ENCODE measurements at places on chromosomes 11 and 22.

DNA sequence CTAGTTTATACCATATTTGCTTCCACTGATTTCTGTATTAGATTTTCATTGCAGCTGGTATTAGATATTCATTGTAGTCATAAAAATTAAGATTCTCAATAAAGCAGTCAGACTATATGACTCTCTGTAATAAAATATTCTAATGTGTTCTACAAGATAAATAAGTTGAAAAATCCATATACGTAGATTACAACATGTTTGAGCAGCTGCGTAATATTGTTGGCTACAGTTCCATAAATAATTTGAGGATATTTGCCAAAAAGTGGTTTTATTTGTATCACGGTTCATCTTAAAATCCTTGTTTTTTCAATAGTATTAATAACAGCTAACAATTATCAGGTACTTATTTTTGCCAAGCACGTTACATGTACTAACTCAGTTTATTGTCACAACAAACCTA lies 668.6 kb upstream of the CCDC90B start:
- DNase-seq: no peak

DNA sequence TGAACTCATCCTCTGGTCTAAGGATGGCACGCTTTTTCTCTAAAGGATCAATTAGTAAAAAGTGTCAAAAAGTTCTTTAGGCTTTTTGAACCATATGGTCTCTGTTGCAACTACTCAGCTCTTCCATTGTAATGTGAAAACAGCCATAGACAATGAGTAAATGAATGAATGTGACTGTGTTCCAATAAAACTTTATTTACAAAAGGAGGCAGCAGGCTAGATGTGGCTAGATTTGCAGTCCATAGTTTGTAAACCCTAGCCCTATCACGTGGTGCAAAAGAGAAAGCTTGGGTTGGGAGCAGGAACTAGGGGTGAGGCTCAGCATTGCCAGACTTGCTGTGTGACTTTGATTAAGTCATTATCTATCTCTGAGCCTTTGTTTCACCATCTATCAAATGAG lies 5.4 kb upstream of the NPAS4 start:
- DNase-seq: no peak

GRCh38 chr11:11806586-11806985 lies 35.2 kb upstream of the USP47 start:
- no peak for DNase-seq

- DNase-seq: no peak
Observed at GRCh38 chr11:73152861-73153483, 10.9 kb upstream of the FCHSD2 start.

DNA sequence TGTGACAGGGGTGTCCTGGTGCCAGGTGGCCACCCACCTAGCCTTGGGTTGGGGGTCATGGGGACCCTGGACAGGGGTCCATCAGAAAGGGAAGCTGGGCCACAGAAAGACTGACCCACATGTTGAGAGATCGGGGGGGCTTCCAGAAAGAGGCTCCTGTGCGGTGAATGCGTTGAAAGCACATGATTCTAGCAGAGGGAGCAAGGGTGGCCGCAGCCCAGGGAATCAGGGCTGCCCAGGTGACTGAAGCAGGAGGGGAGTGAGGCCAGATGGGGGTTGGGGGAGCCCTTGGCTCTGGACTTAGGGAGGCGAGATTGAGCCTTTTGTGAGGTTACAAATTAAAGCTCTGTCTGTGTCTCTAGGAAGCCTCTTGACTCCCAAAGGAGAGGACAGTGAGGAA lies 80.7 kb downstream of the MORC2 start:
- no peak for DNase-seq

DNA sequence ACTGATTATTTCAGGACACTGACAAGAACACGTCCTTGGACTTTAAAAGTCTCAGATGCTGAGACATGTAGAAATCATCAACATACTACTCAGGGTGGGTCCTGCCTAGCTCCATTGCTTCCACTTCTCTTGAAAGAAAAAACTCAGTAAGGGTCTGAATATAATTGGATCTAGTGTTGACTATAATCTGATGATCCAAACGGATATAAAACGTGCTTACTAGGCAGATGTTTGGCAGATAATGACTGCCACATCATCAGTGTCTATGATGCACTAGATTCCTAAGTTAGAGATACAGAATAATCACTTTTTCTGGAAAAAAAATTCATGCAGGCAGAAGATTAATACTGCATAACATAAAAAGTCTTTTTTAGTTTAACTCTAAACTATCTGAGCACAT lies 21.6 kb downstream of the GUCY1A2 start:
- no peak for DNase-seq

DNA sequence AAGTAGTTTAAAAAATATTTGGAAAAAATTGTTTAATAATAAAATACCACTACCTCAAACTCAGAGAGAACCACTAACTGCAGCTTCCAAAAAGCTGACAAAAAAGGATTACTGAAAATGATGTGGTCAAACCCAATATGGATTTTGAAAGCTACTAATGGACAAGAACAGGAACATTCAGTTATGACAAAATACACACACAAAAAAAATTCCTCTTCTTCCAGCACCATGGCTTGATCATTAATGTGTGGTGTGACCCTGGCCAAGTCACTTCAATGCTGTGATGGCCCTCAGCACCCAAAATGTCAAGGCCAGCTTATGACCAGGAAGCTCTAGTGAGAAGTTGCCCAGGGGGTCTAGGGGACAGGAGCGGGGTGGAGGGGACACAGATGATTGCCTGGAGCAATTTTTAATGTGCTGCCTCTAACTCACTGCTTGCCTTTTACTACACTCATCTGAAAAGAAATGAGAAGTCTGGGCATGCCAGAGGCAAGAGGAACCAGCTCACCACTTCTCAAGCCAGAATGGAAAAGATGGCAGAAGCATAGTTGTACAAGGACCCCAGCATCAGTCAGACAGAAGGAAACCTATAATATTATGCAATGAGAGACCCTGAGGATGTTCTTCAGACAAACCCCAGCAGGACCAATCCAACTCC lies 2.2 kb downstream of the SMCO4 start:
- DNase-seq: no peak

- no peak for DNase-seq
Observed at GRCh38 chr11:35139722-35140282, 831 bp downstream of the CD44 start.

GRCh38 chr11:9053316-9054035 lies 37.9 kb downstream of the SCUBE2 start:
- DNase-seq: no peak

GRCh38 chr11:39674761-39675160 lies 1784.7 kb downstream of the LRRC4C start:
- DNase-seq: no peak

DNA sequence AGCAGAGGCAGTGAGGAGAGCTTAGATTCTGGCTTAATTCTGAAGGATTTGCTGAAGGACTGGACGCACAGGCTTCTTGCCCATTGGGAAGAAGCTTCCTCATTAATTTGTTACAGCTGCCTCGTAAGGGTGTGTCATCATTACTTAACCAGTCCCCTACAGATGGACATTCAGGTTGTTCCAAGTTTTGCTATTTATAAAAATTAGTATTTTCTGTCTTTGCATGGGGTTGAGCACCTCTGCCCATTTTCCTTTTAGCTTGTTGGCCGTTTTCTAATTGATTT lies 38.1 kb downstream of the CAPN1 start:
- DNase-seq: no peak

DNA sequence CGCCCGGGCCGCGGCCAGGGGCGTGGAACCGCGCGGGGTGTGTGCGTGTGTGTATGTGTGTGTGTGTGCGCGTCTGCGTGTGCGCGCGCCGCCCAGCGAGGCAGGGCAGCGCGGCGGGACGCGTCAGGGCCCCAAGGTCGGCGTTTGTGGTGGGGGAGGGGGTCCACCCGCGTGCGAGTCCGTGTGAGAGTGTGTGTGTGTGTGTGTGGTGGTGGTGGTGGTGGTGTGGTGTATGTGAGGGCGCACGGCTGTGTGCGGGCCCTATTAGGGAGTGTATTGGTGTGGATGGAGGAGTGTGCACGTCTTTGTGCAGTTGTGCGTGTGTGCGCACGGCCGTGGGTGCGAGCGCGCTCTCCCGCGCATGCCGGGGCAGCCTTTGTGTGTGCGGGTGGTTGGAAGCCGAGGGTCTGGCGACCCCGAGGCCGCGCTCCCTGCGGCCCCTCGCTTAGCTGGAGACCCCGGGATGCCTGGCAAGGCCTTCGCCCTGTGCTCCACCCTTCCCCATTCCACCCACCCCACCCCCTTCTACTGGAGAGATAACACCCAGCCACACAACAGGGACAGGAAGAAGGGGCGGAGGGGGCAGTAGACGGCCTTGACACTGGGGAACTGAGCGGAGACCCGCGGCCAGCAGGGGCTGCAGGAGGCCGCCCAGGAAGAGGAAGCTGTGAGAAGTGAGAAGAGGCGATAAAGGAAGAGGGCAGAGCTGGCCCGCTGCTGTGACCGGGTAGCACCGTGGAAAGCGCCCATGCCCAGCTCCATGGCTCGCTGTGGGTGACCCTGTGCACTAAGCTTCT lies 528 bp upstream of the ARRB1 start:
- DNase-seq: no peak

- no peak for DNase-seq
Observed at GRCh38 chr11:121091492-121092152, 9.4 kb upstream of the TECTA start.

GRCh38 chr11:104098132-104098531 lies 61.7 kb downstream of the DDI1 start:
- DNase-seq: no peak

DNA sequence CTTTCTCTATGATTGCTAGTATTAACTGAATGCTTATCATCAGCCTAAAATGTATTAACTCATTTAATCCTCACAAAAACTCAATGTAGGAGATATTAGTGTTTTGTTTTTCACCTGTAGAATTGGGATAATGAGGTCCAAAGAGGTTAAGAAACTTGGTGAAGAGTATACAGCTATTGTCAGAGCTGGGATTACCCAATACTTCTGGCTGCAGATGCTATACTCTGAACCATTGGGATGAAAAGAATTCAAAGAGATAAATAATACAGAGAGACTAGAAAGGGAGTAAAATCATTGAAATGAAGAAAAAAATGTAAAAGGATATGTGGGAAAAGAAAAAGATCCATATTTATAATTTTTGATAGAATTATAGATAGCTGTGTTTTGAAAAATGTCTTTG lies 137.1 kb downstream of the TRPC6 start:
- DNase-seq: no peak

DNA sequence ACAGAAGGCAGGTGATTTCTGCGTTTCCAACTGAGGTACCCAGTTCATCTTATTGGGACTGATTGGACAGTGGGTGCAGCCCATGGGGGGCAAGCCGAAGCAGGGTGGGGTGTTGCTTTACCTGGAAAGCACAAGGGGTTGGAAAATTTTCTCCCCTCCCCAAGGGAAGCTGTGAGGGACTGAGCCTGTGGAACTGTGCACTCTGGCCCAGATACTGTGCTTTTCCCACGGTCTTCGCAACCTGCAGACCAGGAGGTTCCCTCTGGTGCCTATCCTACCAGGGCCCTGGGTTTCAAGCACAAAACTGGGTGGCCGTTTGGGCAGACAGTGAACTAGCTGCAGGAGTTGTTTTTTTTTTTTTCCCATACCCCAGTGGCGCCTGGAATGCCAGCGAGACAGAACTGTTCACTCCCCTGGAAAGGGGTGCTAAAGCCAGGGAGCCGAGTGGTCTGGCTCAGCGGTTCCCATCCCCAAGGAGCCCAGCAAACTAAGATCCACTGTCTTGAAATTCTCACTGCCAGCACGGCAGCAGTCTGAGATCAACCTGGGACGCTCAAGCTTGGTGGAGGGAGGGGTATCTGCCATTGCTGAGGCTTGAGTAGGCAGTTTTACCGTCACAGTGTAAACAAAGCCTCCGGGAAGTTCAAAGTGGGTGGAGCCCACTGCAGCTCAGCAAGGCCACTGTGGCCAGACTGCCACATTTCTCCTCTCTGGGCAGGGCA lies 97.2 kb downstream of the JRKL start:
- no peak for DNase-seq

- DNase-seq: no peak
Observed at GRCh38 chr11:69041516-69041915, 7.2 kb upstream of the TPCN2 start.

DNA sequence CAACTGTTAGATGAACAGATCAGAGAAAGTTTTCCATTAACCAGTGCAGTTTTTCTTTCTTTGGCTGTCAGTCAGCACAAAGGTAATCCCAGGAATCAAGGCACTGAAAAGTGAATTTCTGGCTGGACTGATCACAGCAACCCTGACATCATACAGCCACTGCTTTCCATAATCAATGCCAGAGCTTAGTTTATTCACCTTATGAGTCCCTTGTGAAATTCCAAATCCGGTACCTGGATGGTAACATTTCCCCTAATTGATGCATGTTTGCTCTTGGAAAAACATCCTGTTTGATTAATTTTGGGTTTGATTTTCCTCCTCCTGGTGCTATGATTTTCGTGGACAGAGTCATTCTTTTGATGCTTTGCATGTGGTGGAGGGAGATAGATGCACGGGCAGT lies 319.8 kb downstream of the INSC start:
- no peak for DNase-seq

- no peak for DNase-seq
Observed at GRCh38 chr11:74123008-74123448, 47.8 kb downstream of the C2CD3 start.

DNA sequence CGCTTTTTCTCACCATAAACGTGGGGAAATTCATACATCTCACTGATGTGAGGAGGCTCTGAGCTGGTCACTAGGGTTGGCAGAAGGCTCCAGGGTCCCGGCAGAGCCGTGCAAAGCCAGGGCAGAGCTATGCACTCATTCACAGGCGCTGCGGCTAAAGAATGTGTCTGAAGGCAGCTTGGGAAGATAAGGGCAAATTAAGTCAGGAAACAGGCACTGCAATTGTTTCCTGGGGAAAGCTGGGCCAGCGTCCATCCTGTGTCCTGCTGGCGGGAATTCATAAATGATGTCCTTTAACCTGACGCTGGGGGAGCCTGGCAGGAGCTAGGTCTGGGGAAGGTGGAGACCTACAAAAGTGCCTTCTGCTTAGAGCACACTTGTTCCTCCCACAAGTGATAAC lies 27.6 kb downstream of the PKNOX2 start:
- no peak for DNase-seq

- DNase-seq: no peak
Observed at GRCh38 chr11:74025467-74026166, 16.7 kb upstream of the UCP3 start.

DNA sequence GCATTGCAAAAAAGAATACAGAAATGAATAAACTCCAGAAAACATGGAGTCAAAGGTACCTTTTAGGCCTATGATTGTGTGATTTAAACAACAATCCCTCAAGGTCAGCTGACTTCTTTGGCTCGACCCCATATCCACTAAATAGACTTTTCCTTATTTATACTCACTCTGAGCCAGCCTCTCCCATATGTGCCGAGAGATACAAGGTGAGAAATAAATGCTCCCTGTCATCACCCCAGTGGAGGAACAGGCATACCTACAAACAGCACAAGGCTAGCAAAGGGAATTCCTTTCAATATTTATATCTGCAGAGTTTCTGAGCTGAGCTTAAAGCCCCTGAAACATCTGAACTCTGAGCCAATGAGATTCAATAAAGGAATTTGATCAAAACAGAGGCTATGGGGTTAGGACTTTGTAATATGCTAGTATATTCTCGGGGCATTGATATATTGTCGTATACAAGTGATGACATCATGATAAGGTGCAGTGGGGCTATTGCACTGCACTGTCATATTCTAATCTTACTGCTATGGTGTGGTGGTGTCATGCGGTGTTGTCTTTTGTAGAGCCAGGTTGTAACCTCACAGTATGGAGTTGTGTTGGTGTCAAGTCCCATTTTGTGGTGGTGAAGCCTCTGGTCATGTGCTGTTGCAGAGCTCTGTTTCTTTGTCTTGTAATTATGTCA lies 56.0 kb upstream of the GALNT18 start:
- no peak for DNase-seq

Measured in esophagus squamous epithelium (tissue), 5 donors.